CD4-positive, alpha-beta T cell treated with Interferon alpha-2 for 1 hour (primary cell): ENCODE measurements at places on chromosomes 4 and X.

DNA sequence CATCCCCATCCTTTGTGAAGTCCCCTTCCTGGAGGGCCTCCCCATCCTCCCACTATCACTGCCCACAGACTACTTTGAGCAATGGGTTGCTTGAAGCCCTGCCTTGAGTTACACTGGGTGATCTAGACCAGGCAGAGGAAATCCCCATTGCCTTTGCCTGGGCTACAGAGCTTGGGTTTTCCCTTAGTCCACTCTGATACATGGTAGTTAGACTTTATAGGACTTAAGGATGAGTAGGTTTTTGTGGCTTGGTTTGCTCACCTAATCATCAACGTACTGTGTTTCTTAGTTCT is 56.6 kb downstream of the TMEM131L start:
- no peak for DNase-seq

GRCh38 chr4:15717657-15718416 is 15.0 kb downstream of the BST1 start:
- no peak for DNase-seq

- no peak for DNase-seq
These were observed 143.1 kb downstream of the TRAM1L1 start for GRCh38 chr4:116942315-116942714.

DNA sequence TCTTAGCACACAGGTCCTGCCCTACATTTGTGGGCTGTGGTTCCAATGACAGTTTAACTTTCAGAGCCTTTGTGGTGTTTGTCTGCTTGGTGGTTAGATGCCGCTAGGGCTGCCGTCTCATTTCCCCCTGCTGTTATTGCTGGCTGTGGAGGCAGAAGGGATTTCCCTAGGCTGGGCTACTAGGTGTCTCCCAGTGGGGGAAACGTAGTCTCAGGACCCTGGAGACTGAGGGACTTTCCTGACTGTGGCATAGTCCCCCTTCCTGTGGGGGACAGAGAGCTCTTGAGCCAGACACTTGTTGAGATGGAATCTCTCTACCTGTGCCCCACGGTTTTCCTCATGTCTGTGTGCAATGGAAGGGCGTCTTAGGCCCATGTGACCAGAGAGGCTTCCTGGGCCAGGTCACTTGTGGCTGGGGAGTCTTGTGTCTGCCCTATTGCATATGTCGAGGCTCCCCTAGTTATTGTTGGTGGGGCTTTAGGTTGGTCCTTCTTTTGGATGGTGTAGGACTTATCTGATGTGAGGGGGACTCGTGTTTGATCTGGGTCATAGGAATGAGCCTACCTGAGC is 68.2 kb downstream of the ARHGAP10 start:
- DNase-seq, result peak; percentile 73

- no peak for DNase-seq
These were observed 135.6 kb downstream of the FBXO8 start for GRCh38 chr4:174147863-174148262.

DNA sequence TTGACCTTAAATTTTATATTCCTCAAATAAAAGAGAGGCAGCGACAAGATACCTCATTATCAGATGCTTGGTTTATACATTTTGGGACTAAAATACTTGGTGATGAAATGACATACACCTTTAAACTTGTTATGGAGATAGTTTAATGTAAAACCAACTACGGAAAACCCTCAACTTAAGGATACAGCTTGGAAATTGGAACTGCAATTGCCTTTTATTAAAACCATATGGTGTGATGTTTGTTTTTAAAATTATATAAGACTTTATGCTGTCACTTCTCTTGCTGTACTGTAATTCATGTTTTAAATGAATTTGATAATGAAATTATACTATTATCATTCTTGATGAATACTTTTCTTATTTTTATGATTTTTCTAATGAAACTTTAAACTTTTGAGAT is 25.9 kb downstream of the METTL14 start:
- DNase-seq, result no peak

- no peak for DNase-seq
These were observed 6.1 kb upstream of the EFHC2 start for GRCh38 chrX:44349561-44349960.

- DNase-seq, result no peak
These were observed 4.5 kb downstream of the BST1 start for GRCh38 chr4:15707363-15707715.

DNA sequence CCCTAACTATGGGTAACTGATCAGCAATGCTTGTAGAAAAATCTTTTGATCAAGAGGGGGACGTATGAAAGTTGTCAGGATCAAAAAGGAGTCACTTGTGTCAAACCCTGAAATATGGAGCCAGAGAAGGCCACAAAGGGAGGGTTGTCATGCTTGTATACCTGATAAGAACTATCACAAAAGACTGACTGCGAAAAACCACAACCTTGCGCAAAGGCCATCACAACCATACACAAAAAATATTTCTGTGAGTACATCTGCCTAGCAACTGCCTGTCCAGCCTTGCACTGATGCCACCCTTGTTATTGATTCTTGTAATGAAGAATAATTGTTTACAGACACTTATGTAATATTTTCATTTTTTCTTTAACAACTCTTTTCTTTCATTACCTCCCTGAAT is 22.8 kb upstream of the EIF4E start:
- DNase-seq, result no peak

DNA sequence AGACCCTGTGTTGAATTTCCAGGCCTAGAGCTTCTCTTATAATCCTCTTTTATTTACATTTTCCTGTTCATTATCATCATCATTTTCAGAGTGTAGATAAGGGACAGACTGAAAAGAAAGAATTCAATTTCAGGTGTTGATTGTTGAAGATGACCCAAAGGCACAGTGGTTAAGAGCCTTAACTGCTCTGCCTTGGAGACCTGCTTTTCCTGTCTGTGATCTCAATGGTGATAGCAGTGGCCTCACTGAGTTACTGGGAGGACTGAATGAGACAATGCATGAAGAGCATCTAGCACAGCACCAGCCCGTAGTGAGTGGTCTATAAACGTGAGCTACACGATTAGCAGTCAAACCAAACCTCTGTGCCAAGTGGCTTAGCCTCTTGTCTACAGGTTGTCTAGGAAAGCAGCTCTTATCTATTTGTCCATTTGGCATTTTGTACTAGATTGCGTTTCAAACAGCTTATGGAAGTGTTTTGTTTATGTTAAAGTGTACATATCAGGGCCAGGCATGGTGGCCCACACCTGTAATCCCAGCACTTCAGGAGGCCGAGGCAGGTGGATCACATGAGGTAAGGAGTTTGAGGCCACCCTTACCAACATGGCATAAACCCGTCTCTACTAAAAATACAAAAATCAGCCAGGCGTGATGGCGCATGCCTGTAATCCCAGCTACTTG is 41.5 kb downstream of the SETD7 start:
- no peak for DNase-seq

- no peak for DNase-seq
These were observed 71.6 kb downstream of the AMOT start for GRCh38 chrX:112769034-112769433.

- DNase-seq, result no peak
These were observed 536.2 kb downstream of the MID1IP1 start for GRCh38 chrX:39337451-39337850.

GRCh38 chr4:175927121-175927520 is 115.1 kb upstream of the GPM6A start:
- no peak for DNase-seq

DNA sequence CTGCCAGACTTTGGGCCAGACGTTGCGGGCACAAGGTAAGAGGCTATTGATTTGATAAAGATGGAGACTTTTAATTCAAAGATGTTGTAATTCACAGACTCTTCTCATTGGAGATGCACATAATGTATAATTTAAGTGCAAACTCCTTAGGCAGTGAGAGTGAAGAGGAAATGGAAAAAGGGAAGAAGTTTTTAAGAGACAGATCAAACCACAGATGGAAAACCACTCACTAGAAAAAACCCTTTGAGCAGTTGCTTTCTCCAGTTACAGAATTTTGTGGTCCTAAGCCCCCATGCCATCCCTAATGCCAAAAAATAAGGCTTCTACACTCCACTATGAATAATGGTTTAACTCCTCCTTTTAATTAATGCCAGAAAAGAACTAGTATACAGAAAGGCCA is 977.1 kb upstream of the PRKX start:
- DNase-seq, result no peak
